ENCODE measurements at places on chromosomes 16 and 17.

- DNase-seq, result no peak
These were observed 37.2 kb downstream of the CDK5R1 start for GRCh38 chr17:32523827-32524552.

DNA sequence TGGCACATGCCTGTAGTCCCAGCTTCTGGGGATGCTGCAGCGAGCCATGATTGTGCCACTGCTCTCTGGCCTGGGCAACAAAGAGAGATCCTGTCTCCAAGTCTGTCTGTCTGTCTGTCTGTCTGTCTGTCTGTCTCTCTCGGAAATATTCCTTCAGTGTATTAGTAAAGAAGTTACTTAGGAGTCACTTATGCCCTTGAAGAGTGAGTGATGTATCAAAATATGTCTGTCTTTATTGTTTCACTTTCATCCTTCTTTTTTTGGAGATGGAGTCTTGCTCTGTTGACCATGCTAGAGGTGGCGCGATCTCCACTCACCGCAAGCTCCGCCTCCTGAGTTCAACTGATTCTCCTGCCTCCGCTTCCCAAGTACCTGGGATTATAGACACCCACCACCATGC, 410.5 kb downstream of the WWOX start:
- no peak for DNase-seq

GRCh38 chr17:34163646-34164045, 91.4 kb upstream of the CCL2 start:
- no peak for DNase-seq

GRCh38 chr16:87832741-87833502, 36.4 kb downstream of the SLC7A5 start:
- no peak for DNase-seq

GRCh38 chr16:66878067-66878466, 2.2 kb upstream of the PDP2 start:
- DNase-seq, result no peak

- no peak for DNase-seq
These were observed 16.7 kb downstream of the GNGT2 start for GRCh38 chr17:49193513-49194296.

DNA sequence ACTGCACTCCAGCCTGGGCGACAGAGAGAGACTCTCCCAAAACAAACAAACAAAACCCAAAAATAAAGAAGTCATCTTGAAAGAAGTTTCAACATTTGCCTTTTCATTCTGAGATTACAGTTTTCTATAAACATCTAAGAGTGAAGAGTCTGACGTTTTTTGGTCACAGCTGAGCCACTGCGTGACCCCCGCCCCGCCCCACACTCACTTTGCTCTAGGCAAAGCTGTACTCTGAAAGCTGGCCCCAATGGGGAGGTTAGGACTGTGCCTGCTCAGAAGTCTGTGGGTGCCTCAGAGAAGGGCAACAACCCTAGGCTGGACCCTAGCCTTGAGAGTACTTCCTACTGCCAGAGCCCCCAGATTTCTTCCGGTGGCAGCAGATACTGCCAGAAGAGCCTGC, 19.3 kb downstream of the CYB5D2 start:
- DNase-seq, result no peak

DNA sequence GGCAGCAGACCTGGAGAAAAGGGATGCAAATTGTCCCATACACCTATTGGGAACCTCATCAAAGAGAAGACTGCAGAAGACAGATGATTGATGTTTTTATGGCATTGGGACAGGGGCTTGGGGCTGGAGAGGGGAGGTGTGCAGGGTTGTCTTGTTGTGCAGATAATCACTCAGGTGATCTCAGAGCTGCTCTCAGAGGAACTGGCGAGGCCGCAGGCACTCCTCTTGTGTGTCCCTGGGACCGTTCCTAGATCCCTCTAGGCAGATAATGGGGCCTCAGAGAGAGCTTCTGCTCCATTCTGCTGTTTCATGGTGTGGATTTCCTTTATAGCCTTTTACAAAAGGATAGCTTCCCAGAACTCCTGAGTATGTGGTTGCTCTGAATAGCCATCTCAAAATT, 1.6 kb downstream of the RNF213 start:
- no peak for DNase-seq

- DNase-seq, result no peak
These were observed 950.8 kb upstream of the GOT2 start for GRCh38 chr16:59684911-59685310.

DNA sequence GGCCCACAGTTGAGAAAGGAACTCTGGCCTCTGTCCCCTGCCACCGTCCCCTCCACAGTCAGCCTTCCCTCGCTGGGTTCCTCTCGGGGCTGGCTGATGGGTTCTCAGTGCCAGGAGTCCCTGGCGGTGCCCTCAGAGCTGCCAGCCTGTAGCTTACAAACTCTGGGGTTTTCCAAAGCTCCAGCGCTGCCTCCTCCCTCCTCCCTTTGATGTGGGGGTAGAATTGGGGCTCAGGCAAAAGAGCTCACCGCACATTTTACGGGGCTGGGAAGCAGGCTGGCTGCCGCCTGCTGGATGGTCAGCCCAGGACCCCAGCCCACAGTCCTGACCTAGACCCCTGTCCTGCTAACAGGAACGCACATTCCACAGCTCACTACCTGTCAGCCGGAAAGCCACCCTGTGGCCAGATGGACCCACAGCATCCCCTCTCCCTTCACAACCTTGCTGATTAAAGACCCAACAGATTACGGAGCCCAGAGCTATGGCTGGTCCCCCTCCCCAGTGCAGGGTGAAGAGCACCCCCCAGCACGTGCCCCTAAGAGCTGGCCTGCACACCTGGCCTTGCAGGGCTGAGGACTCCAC, 6.0 kb downstream of the VASN start:
- DNase-seq, result no peak

- DNase-seq, result no peak
These were observed 46.7 kb downstream of the C17orf67 start for GRCh38 chr17:56786989-56787482.

- DNase-seq, result no peak
These were observed 68.7 kb downstream of the BANP start for GRCh38 chr16:88019821-88020515.

DNA sequence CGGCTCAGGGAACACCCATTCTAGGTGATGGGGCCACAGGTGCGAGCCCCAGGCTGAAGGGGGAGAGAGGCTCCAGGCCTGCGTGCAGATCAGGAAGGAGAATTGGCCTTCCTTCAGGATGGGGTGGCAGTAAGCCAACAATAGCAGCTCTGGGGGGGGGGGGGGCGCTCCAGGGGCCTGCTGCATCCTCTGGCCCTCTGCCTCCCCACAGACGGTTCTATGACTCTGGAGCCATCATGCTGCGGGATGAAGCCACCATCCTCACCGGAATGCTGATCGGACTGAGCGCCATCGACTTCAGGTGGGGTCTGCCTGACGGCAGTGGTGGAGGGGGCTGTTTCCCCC, 6.1 kb downstream of the RUNDC3A start:
- DNase-seq, result no peak

GRCh38 chr17:10171581-10171981, 26.8 kb downstream of the GAS7 start:
- no peak for DNase-seq

DNA sequence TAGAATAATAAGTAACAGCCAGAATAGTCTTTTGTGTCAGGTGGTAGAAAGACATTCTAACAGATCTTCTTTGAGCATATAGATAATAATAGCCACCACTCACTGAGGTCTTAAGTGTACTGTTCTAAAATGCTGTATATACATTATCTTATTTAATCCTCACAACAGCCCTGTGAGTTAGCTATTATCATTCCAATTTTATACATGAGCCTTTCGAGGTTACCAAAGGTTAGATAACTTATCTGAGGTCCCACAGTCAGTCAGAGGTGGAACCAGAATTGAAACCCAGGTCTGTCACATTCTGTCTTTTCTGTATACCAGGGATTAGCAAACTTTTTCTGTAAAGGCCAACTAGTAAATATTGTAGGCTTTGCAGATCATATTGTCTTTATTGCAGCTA, 23.2 kb downstream of the REXO5 start:
- DNase-seq, result no peak

GRCh38 chr17:62096401-62096670, 31.3 kb upstream of the MED13 start:
- no peak for DNase-seq

DNA sequence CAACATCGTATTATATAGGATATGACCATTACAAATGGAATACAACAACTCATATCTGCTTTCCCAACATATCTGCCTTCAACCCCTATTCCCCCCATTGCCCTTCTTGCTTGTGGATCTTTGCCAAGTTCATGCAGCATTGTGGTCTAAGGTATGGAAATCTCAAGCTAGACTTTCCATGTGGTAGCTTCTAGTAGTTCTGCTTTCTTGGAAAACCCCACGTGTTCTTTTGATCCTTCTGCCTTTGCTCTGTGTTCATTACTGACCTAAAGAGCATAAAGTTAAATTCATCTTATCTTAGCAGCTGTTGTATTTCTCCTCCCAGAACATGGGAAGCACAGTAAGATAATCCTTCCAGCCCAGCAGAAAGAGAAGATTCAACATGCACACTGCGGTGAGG, 202.0 kb upstream of the SALL1 start:
- no peak for DNase-seq

GRCh38 chr16:6611535-6611934, 721.1 kb upstream of the RBFOX1 start:
- DNase-seq, result no peak

DNA sequence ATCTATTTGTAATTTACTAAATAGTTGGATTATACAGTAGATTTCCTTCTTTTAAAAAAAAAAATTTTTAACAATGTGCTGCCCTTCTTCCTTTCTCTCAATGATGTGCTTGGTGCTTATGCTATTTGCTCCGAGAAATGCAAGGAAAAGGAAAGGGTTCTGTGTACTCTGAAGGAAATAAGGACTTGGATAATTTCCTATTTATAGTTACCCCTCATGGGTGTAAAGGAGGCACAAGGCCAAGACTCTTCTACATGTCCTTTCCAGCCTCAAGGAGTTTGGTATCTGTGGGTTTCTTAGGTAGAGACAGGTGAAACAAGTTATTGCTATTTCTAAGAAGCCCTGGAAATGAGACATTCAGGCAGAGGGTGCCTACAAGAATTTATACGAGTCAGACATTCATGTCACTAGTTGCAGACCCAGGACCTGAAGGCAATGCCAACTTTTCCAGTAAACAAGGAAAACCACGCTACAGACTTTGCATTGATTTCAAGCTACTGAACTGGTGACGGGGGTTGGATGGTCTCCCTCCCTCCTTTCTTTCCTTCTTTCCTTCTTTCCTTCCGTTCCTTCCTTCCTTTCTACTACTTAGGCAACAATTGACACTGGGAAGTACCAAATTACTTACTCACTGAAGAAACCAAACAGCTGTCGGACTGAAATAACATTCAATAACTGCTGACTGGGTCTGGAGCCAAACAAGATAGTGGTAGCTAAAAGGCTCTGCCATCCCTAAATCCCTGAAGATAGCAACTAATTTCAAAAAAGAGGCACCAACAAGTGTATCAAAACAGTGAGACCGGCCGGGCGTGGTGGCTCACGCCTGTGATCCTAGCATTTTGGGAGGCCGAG, 33.8 kb upstream of the GHDC start:
- DNase-seq, result no peak

DNA sequence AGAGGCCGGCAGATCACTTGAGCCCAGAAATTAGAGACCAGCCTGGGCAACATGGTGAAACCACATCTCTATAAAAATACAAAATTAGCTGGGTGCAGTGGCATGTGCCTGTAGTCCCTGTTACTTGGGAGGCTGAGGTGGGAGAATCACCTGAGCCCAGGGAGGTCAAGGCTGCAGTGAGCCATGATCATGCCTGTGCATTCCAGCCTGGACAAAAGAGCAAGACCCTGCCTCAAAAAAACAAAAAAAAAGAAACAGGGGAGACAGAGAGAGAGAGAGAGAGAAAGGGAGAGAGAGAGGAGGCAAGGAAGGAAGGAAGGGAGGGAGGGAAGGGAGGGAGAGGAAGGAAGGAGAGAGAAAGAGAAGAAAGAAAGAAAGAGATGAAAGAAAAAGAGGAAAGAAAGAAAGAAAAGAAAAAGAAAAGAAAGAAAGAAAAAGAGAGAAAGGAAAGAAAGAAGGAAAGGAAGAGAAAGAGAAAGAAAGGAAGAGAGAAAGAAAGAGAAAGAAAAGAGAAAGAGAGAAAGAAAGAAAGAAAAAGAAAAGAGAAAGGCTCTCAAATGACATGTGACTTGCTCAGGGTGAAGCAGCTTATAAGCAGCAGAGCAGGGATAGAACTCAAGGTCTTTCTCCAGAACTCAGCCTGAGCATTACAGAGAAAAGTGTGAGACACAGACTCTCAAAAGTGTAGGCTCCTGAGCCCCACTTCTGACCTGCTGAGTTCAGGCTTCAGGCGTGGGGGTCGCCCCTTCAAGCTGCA, 15.5 kb downstream of the CX3CL1 start:
- DNase-seq, result no peak

DNA sequence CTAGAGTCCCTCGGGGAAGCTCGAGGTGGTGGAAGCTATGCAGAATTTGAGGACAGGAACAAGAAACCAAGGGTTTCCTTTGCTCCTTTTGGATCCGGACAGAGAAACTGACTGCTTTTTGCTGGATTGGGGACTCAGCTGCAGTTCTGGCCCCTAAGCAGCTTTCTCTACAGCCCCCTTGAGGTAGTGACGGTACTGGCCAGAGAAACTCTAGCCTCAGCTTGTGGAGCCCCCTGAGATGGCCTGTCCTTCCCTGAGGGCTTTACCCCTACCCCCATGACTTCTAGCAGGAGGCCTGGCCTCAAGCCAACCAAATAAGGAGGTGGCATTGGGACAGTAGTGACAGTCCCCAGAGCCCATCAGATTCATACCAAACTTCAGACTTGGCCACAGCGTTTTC, 118.1 kb downstream of the IRX5 start:
- no peak for DNase-seq

GRCh38 chr17:30312226-30312625, 20.5 kb upstream of the BLMH start:
- DNase-seq, result no peak

- no peak for DNase-seq
These were observed 44.2 kb downstream of the LYRM9 start for GRCh38 chr17:27848931-27849330.

GRCh38 chr16:22190081-22190775, 15.8 kb upstream of the EEF2K start:
- DNase-seq, result peak; percentile 100

- no peak for DNase-seq
These were observed 125.0 kb downstream of the HS3ST3A1 start for GRCh38 chr17:13476720-13477119.

DNA sequence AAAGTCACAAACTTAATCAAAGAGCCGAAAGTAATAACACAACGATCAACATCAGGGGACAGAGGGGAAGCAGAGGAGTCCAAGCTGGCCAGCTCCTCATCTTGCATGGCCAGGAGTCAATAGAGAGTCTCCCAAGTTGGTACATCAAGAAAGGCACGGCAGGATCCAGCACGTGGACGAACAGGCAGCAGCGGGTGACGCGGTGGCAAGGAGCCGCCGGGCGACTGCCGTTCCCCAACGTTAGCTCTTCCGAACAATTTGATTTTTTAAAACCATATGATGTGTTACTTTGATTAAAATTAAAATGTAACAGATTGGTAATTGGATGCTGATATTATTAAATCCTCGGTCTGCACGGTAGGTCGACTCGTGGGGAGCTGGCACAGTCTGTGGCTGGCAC, 81.8 kb upstream of the DOC2B start:
- no peak for DNase-seq
